Colonic mucosa (tissue), 4 donors: ENCODE measurements at places on chromosomes 11 and 22. TPM values are rescaled to one million over a fixed set of nuclear protein-coding genes. Genes with fewer than 3 reads are reported as not detected.

Gene SLC22A8
- total RNA-seq: not detected

Gene C11orf52
- 8.8 TPM for total RNA-seq

GRCh38 chr11:96288915-96289314, 54.1 kb downstream of the MAML2 start:
- DNase-seq: no peak

DNA sequence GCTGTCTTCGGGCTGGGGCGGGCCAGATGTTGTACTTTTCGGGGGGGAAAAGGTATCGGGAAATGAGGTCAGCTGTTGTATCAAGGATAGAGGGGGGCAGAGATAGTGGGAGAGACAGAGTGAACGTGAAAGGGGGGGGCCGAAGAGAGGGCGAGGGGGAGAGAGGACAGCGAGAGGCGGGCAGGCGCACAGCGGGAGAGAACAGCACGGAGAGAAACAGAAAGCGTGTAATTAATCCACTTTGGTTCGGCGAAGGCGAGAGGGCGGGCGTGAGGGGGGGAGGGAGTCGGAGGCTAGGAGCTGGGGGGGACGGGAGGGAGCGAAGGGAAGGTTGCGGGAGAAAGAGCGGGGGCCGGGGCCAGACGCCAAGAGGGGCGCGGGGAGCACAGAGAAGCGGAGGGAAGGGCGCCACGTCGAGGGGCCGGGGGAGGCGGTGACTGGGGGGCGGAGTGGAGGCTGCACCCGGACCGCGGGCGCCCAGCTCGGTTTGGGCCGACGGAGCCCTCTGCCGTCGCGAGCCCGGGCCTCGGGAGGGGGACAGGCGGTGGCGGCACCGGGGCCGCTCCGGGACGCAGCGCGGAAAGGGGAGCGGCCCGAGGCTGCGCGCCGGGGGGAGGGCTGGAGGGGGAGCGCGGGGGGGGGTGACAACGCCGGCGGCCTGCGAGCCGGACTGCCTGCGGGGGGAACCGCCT, 612 bp downstream of the IGF2 start:
- no peak for DNase-seq

GRCh38 chr11:131580476-131580875, 210.1 kb downstream of the NTM start:
- no peak for DNase-seq
